ENCODE measurements at places on chromosomes 5 and 9. TPM values are rescaled to one million over a fixed set of nuclear protein-coding genes. Genes with fewer than 3 reads are reported as not detected.

GRCh38 chr9:123972618-123973017, 39.0 kb upstream of the LHX2 start:
- H3K4me3 ChIP-seq, result no peak overlapping the region
- no peaks in the 10 kb centered on the region for H3K4me1 ChIP-seq
- H3K27me3 ChIP-seq, result peaks cover 2% of the 10 kb centered on the region
- H3K36me3 ChIP-seq, result no peaks in the 10 kb centered on the region

The CREBRF gene
- 40.6 TPM for polyA plus RNA-seq

GRCh38 chr5:163571744-163572143, 66.3 kb downstream of the MAT2B start:
- H3K27ac ChIP-seq, result no peak overlapping the region
- no peaks in the 10 kb centered on the region for H3K36me3 ChIP-seq
- H3K4me3 ChIP-seq, result no peak overlapping the region
- no peak for DNase-seq

The GABRA6 gene
- not detected for polyA plus RNA-seq

The TMEM232 gene
- not detected for polyA plus RNA-seq

DNA sequence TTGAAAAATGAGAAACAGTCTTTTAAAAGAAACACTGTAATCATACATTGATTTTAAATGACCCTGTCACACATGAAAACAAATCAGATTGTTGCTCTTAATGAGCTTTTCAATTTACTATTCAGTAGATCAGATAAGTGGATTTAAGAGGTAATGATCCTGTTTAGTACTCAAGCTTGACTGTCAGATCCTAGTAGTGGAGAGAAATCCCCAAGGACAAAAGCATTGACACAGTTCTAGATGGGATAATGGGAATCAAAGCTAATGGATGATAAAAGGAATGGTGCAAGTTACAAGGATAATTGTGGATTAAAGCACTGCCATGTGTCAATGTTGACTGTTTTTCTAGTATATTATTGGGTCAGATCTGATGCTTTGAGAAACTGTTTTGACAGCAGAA, 142.3 kb upstream of the TLX3 start:
- no peaks in the 10 kb centered on the region for H3K4me1 ChIP-seq
- no peak overlapping the region for H3K27ac ChIP-seq
- H3K4me3 ChIP-seq, result no peak overlapping the region
- no peak for DNase-seq
- H3K27me3 ChIP-seq, result peaks cover 2% of the 10 kb centered on the region

DNA sequence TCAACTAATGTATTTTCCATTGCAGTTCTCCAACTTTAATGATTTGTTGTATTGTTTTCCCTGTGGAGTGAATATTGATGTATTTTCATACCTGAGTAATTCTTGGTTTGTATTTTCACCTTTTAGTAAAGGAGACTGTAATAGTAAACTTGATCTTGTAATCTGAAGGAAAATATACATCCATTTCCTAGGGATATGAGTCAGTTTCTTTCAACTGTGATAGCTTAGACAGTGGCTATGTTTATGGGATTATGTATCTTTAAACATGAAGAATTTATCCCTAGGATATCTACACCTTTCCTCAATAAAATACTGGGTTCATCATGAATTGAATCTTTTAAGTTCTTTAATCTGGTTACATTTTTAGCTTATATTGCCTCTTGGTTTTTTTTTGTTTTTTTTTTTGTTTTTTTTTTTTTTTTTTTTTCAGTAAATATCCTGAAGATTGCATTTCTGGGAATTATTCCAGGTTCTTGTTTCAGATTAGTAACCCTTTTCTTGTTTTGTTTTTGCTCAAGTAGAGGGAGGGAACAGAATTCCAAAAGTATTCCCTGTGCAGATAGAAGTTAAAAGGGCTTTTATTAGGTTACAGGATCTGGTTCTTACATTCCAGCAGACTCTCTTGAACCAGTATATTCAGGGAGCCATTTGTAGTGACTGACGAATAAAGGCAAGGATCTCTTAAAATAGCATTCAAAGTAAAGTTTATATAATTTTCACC, 7.1 kb downstream of the WDR36 start:
- H3K4me1 ChIP-seq, result peaks cover 4% of the 10 kb centered on the region
- no peak overlapping the region for H3K27ac ChIP-seq
- H3K36me3 ChIP-seq, result peaks cover 36% of the 10 kb centered on the region
- H3K4me3 ChIP-seq, result no peak overlapping the region
- H3K27me3 ChIP-seq, result no peaks in the 10 kb centered on the region

The HINT2 gene
- 122 TPM for polyA plus RNA-seq

The HRH2 gene
- 0.34 TPM for polyA plus RNA-seq

The TPPP gene
- polyA plus RNA-seq, result 0.19 TPM

The C5orf52 gene
- not detected for polyA plus RNA-seq

- peaks cover 14% of the 10 kb centered on the region for H3K4me1 ChIP-seq
- DNase-seq, result no peak
- no peaks in the 10 kb centered on the region for H3K27me3 ChIP-seq
- H3K36me3 ChIP-seq, result no peaks in the 10 kb centered on the region
- no peak overlapping the region for H3K4me3 ChIP-seq
Observed at GRCh38 chr5:42880496-42881150, 68.9 kb upstream of the SELENOP start.

The IL31RA gene
- polyA plus RNA-seq, result not detected

DNA sequence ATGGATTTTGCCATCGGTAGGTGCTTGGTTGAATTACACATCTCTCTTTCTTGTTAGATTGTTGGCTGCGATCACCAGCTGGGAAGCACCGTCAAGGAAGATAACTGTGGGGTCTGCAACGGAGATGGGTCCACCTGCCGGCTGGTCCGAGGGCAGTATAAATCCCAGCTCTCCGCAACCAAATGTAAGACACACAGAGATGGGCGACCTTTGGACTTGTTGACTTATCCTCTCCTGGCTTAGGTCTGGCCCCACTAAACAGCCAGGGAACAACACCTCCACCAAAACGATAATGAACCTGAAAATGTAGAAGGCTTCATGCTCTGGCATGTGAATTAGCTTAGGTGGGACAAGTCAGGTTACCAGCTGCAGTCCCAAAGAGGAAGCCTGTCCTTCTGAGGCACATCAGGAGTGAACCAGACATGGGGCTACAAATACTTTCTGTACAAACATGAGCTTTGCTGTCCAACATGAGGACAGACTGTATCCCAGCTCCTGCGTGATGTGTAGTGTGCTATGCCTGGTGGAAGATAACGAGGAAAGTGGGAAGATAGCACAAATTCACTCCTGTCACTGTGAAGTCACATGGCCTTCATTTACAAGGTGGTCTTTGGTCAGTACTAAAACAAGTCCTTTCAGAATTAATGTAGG, 148.4 kb downstream of the ADAMTSL1 start:
- H3K27ac ChIP-seq, result no peak overlapping the region
- no peaks in the 10 kb centered on the region for H3K4me1 ChIP-seq
- H3K27me3 ChIP-seq, result no peaks in the 10 kb centered on the region
- H3K36me3 ChIP-seq, result no peaks in the 10 kb centered on the region
- no peak overlapping the region for H3K4me3 ChIP-seq

- H3K27ac ChIP-seq, result no peak overlapping the region
- H3K4me1 ChIP-seq, result no peaks in the 10 kb centered on the region
- no peak overlapping the region for H3K4me3 ChIP-seq
- no peaks in the 10 kb centered on the region for H3K27me3 ChIP-seq
- no peak for DNase-seq
Observed at GRCh38 chr9:22423566-22423965, 23.1 kb upstream of the DMRTA1 start.

GRCh38 chr5:154265197-154265773, 74.8 kb downstream of the GALNT10 start:
- H3K4me1 ChIP-seq, result peaks cover 64% of the 10 kb centered on the region
- peak overlapping the region; percentile 22 for H3K27ac ChIP-seq
- peak overlapping the region; percentile 60 for H3K4me3 ChIP-seq
- H3K27me3 ChIP-seq, result no peaks in the 10 kb centered on the region

The ALDH1A1 gene
- not detected for polyA plus RNA-seq

DNA sequence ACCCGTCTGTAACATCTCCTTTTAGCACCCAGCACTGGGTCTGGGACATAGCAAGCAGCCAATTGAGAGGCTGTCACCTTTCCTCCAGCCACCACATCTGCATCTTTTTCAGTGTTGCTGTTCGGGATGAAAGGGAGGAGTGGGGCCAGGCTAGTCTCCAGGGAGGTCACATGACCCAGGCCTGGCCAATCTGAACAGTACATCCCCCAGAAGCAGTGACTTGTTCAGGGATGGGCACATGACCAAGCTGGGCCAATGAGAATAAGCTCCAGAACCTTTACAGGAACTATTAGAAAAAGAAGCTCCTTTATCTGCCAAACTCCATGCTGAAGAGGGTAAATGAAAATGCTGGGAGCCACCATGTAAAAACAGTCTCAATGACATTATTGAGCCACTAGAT, 359.0 kb downstream of the SLIT3 start:
- no peak overlapping the region for H3K4me3 ChIP-seq
- H3K27ac ChIP-seq, result no peak overlapping the region
- DNase-seq, result no peak
- H3K4me1 ChIP-seq, result no peaks in the 10 kb centered on the region
- no peaks in the 10 kb centered on the region for H3K36me3 ChIP-seq

DNA sequence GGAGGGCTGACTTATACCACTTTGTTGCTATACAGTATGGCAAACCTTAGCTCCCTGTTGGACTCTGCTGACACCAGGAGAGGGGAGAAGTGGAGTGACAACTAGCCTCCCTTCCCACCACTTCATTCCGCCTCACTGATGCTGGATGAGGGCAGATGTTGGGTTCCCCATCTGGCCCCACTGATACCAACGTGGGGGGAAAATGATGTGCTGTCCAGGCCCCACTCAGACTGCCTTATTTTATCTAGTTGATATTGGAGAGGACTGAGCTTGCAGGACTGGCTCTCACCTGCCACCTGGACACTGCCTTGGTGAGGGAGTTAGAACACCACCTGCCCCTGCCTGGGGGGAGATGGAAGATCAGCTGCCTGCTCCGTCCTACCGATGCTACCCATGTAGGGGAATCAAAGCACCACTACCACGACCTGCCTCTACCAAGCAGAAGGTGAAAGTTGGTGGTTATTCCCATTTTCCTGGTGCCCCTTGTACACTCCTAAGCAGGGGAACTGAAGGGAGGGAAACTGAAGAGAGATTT, 292.1 kb downstream of the GADD45G start:
- no peak for DNase-seq
- peaks cover 6% of the 10 kb centered on the region for H3K27me3 ChIP-seq
- no peaks in the 10 kb centered on the region for H3K4me1 ChIP-seq
- no peak overlapping the region for H3K4me3 ChIP-seq
- H3K36me3 ChIP-seq, result no peaks in the 10 kb centered on the region
- no peak overlapping the region for H3K27ac ChIP-seq

GRCh38 chr5:147483188-147483790, 26.6 kb downstream of the DPYSL3 start:
- no peaks in the 10 kb centered on the region for H3K36me3 ChIP-seq
- H3K27me3 ChIP-seq, result no peaks in the 10 kb centered on the region
- no peak overlapping the region for H3K27ac ChIP-seq
- no peak for DNase-seq
- no peaks in the 10 kb centered on the region for H3K4me1 ChIP-seq
- H3K4me3 ChIP-seq, result no peak overlapping the region
